ENCODE measurements at places on chromosomes 2 and 18.

DNA sequence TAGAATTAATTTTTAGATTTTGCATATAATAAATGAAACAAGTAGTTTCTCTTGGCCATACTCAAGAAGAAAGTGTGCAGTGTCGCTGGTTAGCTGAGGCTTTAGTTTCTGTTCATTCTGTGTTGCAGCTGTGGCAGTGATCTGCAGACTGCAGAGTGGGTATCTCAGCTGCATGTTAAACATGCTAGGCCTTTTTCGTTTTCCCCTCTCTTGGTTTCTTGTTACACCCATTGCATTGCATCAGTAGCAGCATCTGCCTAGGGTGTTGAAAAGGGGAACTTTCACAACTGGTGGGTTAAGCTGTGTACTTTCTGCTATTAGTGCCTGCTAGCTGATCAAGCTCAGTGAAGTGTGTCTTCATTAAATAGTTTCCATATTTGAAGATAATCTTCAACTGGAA, 51.3 kb downstream of the ACSL3 start:
- H3K4me1 ChIP-seq: no peaks in the 10 kb centered on the region
- no peak overlapping the region for H3K27ac ChIP-seq
- H3K27me3 ChIP-seq: no peaks in the 10 kb centered on the region
- H3K36me3 ChIP-seq: no peaks in the 10 kb centered on the region
- DNase-seq: no peak

DNA sequence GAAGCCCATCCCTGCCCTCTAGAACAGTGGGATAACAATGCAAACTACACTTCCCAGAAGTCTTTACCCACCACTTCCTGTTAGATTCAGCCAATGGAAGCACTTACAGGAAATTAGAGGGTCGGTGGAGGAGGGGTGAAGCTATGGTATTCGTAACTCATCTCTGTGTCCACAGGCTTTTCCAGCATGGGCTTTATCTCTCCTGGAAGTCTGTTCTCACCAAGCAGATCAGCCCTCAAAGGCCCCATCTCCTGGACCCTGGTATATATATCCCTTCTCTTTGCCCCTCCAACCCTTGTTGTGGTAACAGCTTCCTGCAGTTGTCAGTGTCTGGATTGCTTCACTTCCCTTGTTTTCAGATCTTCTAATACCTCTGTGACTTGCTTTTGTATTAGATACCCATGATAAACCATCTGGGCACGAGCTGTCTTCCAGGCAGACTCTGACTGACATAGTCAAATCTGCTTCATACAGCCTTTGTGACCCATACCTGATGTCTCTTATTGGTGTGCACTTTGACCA, 475.0 kb upstream of the POU3F3 start:
- H3K27me3 ChIP-seq: no peaks in the 10 kb centered on the region
- no peaks in the 10 kb centered on the region for H3K36me3 ChIP-seq
- H3K27ac ChIP-seq: no peak overlapping the region
- no peak for DNase-seq
- no peak overlapping the region for H3K4me3 ChIP-seq

GRCh38 chr18:48136051-48136826, 205.8 kb upstream of the SMAD2 start:
- H3K27ac ChIP-seq: peak overlapping the region; percentile 87
- H3K27me3 ChIP-seq: no peaks in the 10 kb centered on the region
- H3K4me3 ChIP-seq: peak overlapping the region; percentile 58
- no peak for DNase-seq
- H3K4me1 ChIP-seq: peaks cover 63% of the 10 kb centered on the region

DNA sequence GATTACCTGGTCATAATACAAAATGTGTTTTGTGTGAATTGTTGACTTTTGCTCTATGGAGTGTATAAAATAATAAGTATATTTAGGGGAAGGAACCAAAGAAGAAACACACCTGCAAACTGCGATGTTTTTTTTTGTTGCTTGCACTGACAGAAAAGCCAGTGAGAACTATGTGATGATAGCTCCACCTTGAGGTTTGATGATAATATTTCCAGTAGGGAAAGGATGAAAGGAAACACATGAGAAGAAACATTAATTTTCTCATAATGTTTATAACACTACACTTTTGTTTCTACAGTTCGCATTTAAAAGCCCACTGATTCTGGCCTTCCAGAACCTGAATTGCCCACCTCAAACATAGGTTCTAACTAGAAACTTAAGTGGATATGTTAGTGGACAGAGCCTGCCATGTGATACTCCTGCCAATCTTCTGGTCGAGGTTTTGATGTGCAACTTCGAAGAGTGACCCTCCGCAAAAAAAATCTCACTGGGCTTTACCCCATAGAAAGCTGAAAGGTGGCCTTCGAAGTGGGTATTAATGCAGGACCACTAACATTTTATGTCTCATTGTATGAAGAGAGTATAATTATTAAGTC, 476.4 kb upstream of the SPHKAP start:
- no peaks in the 10 kb centered on the region for H3K36me3 ChIP-seq
- no peaks in the 10 kb centered on the region for H3K4me1 ChIP-seq
- H3K27me3 ChIP-seq: no peaks in the 10 kb centered on the region
- H3K27ac ChIP-seq: no peak overlapping the region
- H3K4me3 ChIP-seq: no peak overlapping the region

- no peak overlapping the region for H3K4me3 ChIP-seq
- no peaks in the 10 kb centered on the region for H3K4me1 ChIP-seq
- no peaks in the 10 kb centered on the region for H3K27me3 ChIP-seq
- no peak overlapping the region for H3K27ac ChIP-seq
- no peak for DNase-seq
- no peaks in the 10 kb centered on the region for H3K36me3 ChIP-seq
Observed at GRCh38 chr2:134021830-134022524, 231.9 kb upstream of the MGAT5 start.

DNA sequence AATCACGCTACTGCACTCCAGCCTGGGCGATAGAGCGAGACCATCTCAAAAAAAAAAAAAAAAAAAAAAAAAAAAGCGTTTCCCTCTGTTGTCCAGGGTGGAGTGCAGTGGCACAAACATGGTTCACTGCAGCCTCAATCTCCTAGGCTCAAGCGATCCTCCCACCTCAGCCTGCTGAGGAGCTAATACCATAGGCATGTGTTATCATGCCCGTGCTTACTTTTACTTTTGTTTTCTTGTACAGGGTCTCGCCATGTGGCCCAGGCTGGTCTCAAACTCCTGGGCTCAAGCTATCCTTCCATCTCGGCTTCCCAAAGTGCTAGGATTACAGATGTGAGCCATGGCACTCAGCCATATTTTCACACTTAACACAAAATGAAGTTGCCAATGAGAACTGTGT, 37.5 kb downstream of the PSME4 start:
- H3K4me3 ChIP-seq: no peak overlapping the region
- H3K36me3 ChIP-seq: peaks cover 84% of the 10 kb centered on the region
- H3K27ac ChIP-seq: no peak overlapping the region
- no peaks in the 10 kb centered on the region for H3K27me3 ChIP-seq
- no peaks in the 10 kb centered on the region for H3K4me1 ChIP-seq
- DNase-seq: no peak

DNA sequence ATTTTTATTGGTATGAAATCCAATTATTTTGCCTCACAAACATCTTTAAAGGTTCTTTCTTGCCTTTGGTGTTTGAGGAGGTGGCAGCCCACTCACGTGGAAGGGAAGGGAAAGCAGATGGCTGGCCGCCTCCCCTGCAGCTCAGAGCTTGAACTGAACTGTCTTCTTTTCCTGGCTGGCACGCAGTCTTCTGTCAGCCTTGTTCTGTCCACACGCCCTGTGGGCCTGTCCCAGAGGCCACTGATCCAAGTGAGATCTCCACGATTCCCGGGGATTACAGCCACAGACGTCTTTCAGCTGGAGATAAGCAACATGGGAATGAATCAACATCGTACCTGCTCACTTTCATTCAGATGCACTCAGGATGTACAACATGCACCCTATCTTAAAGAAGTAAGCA, 73.3 kb downstream of the TMEM18 start:
- H3K27ac ChIP-seq: no peak overlapping the region
- H3K4me1 ChIP-seq: no peaks in the 10 kb centered on the region
- H3K4me3 ChIP-seq: no peak overlapping the region
- H3K36me3 ChIP-seq: no peaks in the 10 kb centered on the region

GRCh38 chr2:208711598-208711997, 305.0 kb downstream of the PTH2R start:
- H3K4me1 ChIP-seq: no peaks in the 10 kb centered on the region
- no peak overlapping the region for H3K4me3 ChIP-seq
- H3K27me3 ChIP-seq: no peaks in the 10 kb centered on the region
- no peak overlapping the region for H3K27ac ChIP-seq
- DNase-seq: no peak

DNA sequence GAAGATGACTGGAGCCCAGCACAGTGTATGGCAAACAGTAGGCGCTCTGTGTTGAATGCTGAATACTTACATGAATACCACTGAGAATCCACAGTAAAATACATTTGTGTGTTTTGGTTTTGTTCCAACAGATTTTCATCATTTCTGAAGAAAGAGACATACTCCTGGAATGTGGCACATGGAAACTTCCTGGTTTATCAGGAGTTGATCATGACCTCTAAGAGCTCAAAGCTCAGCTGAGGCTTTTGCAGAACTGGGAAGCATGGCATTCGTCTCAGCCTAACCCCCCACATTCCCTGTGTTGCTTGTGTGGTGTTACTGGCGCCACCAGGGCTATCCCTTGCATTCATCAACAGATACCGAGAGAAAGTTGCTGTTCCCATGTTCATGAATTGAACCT, 316.9 kb upstream of the REV1 start:
- no peaks in the 10 kb centered on the region for H3K27me3 ChIP-seq
- no peaks in the 10 kb centered on the region for H3K4me1 ChIP-seq
- H3K36me3 ChIP-seq: no peaks in the 10 kb centered on the region

DNA sequence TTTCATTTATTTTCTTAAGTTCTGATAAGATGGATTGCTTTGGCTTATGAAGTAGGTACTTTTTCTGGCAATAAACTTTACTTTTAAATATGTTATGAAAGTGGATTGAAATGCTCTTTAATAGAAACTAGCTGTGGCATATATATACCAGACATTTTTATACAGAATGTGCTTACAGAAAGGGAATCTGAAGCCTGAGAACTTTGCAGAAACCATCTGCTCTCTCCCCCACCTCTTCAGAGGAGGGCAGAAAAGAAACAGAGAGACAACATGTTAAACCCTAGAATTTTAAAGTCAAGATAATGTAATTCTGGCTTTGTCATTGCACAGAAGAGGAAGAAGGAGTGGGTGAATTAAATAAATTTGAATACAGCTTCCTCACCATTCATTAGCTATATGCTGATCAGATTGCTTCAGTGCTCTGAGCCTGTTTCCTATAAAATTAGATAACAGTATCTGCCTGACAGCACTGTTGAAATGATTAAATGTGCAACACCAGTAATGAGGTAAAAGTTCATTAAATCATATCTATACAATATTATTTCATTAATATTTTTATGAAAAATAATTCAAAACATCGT, 247.3 kb downstream of the CNTNAP5 start:
- H3K36me3 ChIP-seq: no peaks in the 10 kb centered on the region
- no peaks in the 10 kb centered on the region for H3K4me1 ChIP-seq
- DNase-seq: no peak

DNA sequence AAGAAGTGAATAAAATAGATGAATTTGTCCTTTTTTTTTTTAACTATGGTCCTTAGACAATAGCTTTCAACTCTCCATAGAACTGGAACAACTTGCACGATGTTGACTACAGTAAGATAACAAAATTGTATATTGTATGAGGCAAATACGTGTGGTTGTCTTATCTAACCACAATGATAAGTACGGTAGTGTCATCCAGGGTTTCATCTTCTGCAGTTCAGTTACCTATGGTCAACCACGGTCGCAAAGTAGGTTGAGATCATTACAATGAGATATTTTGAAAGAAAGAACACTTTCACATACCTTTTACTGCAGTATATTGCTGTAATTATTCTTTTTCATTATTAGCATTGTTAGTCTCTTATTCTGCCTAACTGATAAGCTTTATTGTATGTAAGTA, 295.2 kb downstream of the PARD3B start:
- H3K4me1 ChIP-seq: peaks cover 14% of the 10 kb centered on the region
- no peaks in the 10 kb centered on the region for H3K36me3 ChIP-seq
- H3K4me3 ChIP-seq: no peak overlapping the region
- no peak for DNase-seq
- no peak overlapping the region for H3K27ac ChIP-seq
- H3K27me3 ChIP-seq: no peaks in the 10 kb centered on the region

DNA sequence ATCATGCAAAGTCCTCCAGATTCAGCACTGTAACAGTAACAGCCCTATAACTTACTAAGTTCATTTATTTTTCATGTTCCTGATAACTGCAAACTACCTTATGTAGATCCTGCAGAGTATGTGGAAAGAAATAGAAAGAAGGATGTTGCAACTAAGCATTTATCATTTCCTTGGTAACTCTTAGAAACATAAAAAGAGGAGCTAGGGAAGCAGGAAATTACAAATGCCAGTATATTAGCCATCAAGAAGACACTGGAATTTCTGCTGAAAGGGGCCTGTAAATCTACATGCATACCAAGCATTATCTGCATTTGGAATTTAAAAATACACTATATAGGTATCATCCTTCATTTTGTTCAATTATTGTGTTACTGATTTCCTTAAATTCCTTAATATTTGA, 66.8 kb downstream of the PDE11A start:
- no peaks in the 10 kb centered on the region for H3K36me3 ChIP-seq
- no peak for DNase-seq
- H3K4me1 ChIP-seq: no peaks in the 10 kb centered on the region
- H3K27me3 ChIP-seq: no peaks in the 10 kb centered on the region

- DNase-seq: no peak
- peak overlapping the region; percentile 69 for H3K27ac ChIP-seq
- H3K4me3 ChIP-seq: no peak overlapping the region
- peaks cover 45% of the 10 kb centered on the region for H3K4me1 ChIP-seq
- H3K27me3 ChIP-seq: no peaks in the 10 kb centered on the region
Observed at GRCh38 chr2:48525269-48525943, 4.5 kb upstream of the STON1 start.

- H3K27ac ChIP-seq: peak overlapping the region; percentile 57
- H3K27me3 ChIP-seq: no peaks in the 10 kb centered on the region
- DNase-seq: no peak
- no peak overlapping the region for H3K4me3 ChIP-seq
- H3K4me1 ChIP-seq: peaks cover 35% of the 10 kb centered on the region
Observed at GRCh38 chr2:217733461-217733860, 269.3 kb downstream of the TNS1 start.

DNA sequence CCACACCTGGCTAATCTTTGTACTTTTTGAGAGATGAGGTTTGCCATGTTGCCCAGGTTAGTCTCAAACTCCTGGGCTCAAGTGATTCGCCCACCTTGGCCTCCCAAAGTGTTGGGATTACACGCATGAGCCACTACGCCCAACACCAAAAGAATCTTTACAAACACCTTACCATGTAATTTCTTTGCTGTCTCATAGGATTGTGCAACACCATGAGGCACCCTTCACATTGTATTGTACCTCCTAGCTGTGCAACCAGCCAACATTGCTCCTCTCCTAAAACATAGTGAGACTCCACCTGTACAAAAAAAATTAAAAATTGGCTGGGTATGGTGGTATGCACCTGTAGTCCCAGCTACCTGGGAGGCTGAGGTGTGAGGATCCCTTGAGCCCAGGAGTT, 3.1 kb upstream of the MFSD6 start:
- no peak for DNase-seq
- no peak overlapping the region for H3K4me3 ChIP-seq
- H3K36me3 ChIP-seq: no peaks in the 10 kb centered on the region
- no peaks in the 10 kb centered on the region for H3K27me3 ChIP-seq

All from vagina (tissue), 2 donors.